ENCODE measurements at places on chromosomes 1 and 21.
A peak's percentile ranks its signal among the peaks of the same experiment; 100 is the strongest.

- DNase-seq = peak; percentile 27
These were observed 28.3 kb upstream of the ACOT11 start for GRCh38 chr1:54519709-54520108.

GRCh38 chr1:45802343-45803298, 791 bp upstream of the MAST2 start:
- peak; percentile 98 for DNase-seq

DNA sequence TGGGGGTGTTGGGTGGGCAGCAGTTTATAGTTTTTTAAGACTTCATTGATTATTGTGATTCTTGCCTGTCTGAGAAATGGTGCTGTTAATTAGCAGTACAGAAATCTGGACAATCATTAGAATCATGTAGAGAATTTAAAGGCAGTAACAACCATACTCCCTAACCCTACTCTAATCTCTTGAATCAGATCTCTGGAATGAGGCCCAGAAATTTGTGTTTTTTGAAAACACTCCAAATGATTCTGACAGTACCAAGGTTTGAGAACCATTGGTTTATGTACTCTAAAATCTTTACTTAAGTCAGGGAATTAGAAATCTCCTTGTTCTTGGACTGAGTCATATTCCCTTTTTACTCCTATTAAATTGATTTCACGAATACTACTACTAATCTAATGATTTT, 24.0 kb downstream of the FNBP1L start:
- peak; percentile 24 for DNase-seq

GRCh38 chr1:199867601-199868000, 159.9 kb upstream of the NR5A2 start:
- peak; percentile 42 for DNase-seq

DNA sequence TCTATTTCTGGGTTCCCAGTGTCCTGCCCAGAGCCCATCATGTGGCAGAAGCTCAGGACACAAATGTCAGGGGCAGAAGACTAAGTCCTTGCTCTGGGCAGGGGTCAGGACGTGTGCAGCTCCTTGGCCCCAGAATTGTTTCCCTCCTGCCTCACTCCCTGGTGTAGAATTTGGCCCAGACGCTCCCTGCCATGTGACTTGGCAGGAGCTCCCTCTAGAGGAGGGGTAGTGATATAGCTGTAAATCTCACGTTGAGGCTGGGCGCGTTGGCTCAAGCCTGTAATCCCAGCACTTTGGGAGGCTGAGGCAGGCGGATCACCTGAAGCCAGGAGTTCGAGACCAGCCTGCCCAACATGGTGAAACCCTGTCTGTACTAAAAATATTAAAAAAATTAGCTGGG, 91.2 kb downstream of the UBIAD1 start:
- no peak for DNase-seq

- peak; percentile 19 for DNase-seq
These were observed 167.5 kb downstream of the ZNF281 start for GRCh38 chr1:200242110-200243041.

DNA sequence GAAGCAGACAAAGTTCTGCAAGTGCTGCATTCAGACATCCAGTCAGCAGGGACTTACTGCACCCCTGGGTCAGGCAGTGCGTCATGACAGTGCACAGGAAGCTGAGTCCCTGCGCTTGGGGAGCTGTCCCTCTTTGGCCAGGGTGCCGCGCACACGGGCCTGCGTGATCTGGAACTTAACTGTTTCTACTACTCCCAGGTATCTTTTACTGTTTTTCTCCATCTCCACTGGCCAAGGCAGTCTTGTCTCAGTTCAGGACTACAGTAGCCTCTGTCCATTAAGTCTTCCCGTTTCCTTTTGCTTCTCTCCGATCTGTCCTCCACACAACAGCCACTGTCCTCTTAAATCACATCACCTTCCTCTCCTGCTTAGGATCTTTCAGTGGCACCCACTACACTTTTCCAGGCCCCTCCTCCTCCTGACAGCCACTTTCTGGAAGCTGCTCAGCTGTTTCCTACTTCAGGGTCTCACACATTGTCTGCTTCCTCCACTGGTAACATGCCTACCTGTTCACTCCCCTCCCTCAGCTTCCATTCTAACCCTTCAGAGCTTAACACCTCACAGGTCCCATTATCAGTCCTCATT, 15.9 kb downstream of the ERRFI1 start:
- DNase-seq = no peak

- no peak for DNase-seq
These were observed 198.7 kb downstream of the SETD4 start for GRCh38 chr21:35861661-35862060.

Data from ELR (cell line).